ENCODE measurements at places on chromosomes 3 and 15.
A peak's percentile ranks its signal among the peaks of the same experiment; 100 is the strongest.

- DNase-seq, result no peak
Observed at GRCh38 chr15:83380059-83380458, 67.1 kb upstream of the SH3GL3 start.

- no peak for DNase-seq
Observed at GRCh38 chr3:104575634-104576033, 791.1 kb upstream of the ALCAM start.

DNA sequence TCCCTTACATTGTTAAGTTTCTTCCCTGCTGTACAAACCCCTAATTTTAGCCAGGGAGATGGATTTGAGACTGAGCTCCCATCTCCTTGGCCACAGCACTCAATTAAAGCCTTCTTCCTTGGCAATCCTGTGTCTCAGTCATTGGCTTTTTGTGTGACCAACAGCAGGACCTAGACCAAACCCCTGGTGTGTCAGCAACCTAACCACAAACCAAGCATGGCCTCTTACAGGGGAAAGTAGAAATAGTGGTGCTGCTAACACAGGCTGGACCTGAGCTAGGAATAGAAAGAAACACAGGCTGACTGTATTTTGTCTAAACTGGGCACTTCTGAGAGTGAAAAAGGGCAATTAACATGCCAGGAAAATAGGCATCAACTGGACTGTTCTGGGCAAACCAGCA, 37.9 kb downstream of the PPCDC start:
- DNase-seq, result no peak

DNA sequence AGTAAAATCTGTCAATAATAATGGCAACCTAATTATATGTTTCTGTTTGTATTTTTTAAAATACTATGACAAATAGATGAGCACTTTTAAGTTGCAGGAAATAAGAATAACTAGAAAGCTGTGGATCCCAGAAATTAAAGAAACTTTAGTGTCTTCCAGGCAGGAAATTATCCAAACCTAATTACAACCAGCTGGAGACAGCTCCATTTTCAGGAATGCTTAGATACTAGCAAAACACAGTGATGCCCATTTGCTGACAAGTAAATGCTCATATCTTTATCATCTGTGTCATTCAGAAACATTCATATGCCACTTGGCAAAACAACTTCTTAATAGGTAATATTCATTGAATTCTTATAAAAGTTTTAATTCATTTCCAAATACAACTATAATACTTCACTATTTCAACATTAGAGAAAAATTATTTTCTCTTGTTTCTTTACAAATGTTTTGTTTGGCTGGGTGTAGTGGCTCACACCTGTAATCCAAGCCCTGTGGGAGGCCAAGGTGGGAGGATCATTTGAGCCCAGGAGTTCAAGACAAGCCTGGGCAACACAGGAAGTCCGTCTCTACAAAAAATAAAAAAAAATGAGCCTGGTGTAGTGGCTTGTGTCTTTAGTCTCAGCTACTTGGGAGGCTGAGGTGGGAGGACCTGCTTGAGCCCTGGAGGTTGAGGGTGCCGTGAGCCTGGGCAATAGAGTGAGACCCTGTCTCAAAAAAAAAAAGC, 169.1 kb upstream of the TSPAN3 start:
- DNase-seq, result no peak

DNA sequence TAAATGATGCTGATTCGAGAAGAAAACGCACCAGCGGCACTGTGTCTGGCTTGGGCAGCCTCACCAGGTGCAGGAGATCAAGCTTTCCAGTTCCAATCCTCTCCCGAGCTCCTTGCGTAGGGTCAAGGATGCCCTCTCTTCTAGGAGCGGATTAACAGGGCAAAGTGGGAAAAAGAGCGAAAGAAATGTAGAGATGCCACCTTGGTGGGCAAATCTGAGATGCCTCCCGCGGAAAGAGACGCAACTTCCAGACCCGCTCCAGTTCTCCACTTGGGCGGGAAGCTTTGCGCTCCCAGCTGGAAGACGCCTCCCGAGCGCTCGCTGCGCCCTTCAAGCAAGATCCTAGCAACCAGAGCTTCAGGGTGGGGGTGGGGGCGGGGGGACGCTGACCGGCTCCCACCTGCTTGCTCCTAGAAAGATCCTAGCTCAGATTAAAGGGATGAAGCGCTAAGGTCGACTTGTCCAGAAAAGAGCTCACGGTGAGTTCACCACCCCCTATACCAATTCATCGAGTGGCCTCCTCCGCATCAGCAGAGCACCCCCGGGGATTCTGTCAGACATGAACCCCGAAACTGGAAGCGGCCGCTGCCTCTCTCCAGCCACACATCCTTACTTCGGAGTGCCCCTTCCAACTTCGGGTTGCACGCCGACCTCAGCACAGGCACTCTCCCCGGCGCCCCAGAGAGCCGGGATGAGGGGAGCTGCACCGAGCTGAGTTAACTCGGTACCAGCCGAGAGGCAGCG, 769 bp downstream of the TAFA4 start:
- no peak for DNase-seq

DNA sequence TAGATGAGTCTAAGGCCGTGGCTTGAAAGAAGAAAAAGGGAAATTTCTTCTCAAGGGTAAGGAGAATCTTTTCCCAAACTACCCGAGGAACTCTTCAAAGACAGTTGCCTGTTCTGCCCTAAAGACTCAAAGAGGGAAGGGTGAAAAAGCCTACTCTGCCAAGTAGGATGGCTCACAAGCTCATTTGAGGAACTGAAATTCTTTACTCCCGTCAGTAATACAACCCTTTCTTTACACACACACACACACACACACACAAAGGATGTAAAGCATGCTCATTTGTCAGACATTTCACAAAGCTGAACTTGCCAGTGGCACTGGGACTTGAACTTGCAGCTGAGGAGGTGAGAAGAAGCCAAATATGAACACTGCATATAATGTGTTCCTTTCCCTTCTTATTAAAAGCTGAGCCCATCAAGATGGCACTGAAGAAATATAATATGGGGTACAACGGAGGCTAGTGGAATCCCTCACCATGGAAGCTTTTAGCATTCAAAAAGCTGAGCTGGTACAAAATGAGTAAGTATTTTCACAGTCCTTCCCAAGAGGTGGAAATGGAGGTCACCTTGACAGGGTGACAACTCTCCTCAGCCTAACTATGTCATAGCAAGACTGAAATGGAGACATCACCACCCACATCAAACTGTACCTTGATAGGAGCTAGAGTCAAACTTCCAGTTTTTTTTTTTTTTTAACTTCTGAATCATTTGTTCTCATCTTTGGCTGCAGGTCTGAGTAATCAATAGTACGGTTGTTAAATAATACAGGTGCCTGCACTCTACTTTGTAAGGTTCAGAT, 57.6 kb downstream of the TAFA4 start:
- DNase-seq, result no peak

GRCh38 chr3:117059956-117060270, 350.3 kb downstream of the TUSC7 start:
- DNase-seq, result no peak

DNA sequence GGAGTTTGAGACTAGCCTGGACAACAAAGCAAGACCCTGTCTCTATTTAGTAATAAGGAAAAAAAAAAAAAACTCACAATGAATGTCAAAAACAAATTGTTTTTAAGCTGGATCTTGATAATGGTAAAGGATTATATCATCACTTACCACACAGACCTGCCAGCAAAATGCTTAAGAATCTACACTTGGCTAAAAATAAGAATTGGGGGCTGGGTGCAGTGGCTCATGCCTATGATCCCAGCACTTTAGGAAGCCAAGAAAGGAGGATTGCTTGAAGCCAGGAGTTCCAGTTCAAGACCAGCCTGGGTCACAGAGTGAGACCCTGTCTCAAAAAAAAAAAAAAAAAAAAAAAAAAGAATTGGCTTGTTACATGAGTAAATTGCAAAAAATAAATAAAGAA, 31.0 kb downstream of the ACAP2 start:
- DNase-seq, result no peak

DNA sequence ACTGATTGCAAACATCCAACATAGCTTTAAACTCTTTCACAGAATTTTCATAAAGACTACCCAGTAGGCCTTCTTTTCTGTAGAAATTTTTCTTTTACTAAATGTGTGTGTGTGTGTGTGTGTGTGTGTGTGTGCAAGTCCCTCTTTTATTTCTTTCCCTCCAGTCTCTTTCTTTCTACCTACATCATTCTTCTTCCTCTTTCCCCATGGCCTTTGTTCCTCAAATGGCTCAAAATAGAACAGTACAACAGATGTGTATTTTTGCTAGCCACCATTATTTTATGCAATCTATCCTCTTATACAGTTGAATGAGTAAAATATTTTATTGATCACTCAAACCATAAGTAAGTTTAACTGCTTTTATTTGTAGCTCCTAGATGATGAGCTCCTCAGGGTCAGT, 76.4 kb downstream of the USF3 start:
- no peak for DNase-seq

DNA sequence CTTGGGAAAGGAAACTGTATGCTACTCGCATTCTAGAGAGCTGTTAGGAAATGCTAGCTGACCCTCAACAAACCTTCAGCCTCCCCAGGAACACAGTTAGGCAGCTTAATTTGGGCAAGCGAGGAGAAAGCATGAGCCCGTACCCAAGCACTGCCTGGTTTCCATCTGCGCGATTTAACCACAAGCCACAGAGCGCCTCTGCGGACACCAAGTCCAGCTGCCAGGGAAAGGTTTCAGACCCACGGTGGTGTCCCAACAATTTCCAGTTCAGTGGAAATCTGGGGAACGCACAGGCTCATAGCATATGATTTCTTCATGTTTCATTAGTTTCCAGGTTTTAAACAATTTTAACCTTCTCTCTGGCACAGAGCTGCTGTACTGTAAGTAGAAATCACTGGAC, 617.6 kb downstream of the FHIT start:
- no peak for DNase-seq

GRCh38 chr3:42685891-42686820, 819 bp downstream of the KLHL40 start:
- no peak for DNase-seq

DNA sequence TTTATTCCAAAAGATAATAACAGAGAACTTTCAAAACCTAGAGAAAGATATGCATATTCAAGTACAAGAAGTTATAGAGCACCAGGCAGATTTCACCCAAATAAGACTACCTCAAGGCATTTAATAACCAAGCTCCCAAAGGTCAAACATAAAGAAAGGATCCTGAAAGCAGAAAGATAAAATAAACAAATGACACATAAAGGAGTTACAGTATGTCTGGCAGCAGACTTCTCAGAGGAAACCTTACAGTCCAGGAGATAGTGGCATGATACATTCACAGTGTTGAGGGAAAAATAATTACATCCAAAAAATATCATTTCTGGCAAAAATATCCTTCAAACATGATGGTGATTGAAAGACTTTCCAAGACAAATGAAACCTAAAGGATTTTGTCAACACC, 185.8 kb upstream of the POU1F1 start:
- DNase-seq, result no peak

DNA sequence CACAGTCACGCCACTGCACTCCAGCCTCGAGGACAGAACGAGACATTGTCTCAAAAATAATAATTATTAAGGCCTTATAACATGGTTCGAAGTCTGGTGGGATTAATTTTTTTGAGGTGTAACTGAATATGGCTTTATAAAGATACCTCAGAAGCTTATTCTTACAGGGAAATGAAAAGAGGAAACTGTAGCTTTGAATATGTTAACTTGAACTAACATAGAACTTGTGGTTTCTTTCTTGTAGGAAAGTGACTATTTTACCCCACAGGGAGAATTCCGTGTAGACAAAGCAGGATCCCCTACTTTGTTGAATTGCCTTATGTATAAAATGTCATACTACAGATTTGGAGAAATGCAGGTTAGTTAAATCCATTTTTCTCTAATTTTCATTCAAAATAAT, 96.3 kb downstream of the STT3B start:
- no peak for DNase-seq

- no peak for DNase-seq
Observed at GRCh38 chr3:101311676-101312075, 8.7 kb downstream of the IMPG2 start.

DNA sequence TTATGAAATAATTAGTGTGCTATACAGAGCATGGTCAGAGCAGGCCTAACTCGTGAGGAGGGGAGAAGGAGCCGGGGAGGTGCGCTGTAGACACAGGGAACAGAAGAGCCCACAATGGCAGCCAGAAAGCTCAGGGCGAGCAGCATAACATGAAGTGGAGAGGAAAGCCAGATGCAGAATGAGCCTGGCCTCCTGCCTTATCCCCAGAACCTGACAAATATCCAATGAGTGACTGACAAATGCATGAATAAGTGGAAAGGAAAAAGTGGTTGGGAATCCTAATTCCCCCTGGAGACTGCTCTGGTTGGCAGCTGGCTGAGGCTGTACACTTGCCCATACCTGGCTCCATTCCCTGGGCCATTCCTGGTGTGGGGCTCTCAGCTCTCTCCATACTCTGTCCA, 9.2 kb upstream of the MST1R start:
- DNase-seq, result no peak

DNA sequence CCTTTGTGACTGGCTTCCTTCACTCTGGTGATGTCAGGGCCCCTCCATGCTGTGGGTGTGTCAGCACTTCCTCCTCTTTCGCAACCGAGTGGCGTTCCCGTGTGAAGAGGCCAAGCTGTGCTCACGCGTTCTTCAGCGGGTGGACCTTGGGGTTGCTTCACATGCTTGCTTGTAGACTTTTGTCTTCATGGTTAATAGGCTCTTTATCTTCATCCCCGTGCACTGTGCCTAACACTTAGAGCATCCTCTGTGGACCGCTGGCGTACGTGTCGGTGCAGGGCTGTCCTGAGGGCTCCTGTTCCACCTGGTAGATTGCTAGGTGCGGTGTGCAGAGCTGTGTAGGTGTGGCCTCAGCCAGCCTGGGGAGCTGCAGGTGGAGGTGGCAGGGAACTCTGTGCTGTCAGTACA, 182.3 kb downstream of the OR4M2 start:
- peak; percentile 66 for DNase-seq

DNA sequence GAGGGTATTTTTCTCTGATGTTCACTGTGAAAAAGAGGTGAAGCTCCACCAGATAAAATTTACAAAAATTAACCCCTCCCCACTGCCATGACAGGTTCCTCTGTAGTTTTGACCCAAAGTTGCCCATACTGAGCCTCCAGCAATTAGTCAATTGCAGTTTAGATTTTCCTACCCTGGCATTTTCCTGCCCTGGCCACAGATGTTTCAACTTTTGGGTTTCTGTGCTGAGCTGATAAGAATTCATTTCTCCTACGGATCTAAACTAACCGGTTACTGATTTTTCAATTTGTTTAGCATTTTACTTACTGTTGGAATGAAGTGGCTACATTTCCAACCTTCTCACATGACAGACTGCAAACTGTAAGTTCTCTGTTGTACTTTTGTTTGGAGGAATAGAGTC, 1346.1 kb upstream of the EPHA6 start:
- no peak for DNase-seq

DNA sequence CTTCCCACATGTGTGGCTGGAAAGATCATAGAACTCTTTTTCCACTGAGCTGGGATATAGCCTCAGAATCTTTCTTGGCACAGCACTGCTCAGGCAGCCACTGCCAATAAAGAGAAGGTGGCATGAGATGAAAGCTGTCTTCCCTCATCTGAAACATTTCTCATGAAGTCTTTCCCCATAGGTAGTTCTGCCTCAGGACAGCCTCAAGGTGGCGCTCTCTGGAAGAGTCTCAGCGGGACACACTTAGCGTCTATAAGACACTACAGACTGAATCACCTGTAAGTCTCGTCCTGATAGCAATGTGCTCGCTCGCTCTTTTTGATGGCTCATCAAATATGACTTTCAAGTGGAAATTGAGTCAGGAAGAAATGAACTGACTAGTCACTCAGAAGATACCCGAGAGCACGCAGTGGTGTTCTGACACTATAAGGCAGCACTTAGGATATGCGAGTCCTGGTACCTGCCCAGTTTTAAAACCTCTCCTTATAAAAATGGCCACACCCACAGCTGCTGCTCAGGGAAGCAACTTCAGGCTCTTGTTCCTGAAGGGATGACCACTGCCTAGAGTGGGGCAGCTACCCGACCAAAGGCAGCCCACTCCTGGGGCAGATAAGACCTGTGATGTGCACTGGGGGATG, 269.5 kb downstream of the SUCLG2 start:
- DNase-seq, result peak; percentile 65
